Suprapubic skin (tissue), 4 donors: ENCODE measurements at places on chromosomes 1 and 21.

DNA sequence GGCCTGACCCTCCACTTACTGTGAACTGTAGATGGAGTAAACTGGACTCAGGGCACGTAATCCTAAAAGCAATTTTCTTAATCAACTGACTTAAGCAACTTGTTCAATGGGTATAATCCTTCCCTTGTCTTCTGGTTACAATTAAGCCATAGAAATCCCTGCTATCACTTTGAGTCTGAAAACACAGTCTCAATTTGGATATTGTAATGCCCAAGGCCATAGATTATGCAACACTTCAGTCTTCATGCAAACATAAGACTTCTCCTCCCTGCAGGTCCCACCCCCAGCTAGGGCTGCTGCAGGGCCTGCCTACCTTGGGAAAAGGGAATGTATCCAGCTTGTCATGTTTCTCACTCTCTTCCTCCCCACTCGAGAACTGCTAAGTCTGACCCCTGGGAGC, 6.2 kb upstream of the SLC5A9 start:
- no peak for DNase-seq

- peak; percentile 95 for DNase-seq
Measured at GRCh38 chr1:6246497-6247467, 2.8 kb downstream of the HES3 start.

GRCh38 chr1:183914276-183914675, 109.4 kb downstream of the RGL1 start:
- no peak for DNase-seq

- no peak for DNase-seq
Measured at GRCh38 chr1:200099040-200099439, 71.5 kb downstream of the NR5A2 start.

DNA sequence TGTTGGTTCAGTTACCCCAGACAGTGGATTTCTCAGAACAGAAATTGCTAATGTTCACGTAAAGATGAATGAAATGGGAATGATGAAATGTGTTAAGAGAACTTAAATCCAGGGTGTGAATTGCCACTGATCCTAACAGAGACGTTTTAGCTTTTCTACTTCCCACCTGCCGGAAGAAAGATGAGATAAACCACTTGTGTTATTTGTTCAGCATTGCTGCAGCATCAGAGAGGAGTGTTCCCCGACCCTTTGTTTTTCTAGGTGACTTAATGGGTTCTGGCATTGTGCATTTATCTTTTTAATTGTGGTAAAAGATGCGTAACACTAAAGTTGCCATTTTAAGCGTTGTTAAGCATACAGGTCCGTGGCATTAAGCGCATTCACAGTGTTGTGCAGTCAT, 122.3 kb downstream of the GALNT2 start:
- DNase-seq, result no peak

DNA sequence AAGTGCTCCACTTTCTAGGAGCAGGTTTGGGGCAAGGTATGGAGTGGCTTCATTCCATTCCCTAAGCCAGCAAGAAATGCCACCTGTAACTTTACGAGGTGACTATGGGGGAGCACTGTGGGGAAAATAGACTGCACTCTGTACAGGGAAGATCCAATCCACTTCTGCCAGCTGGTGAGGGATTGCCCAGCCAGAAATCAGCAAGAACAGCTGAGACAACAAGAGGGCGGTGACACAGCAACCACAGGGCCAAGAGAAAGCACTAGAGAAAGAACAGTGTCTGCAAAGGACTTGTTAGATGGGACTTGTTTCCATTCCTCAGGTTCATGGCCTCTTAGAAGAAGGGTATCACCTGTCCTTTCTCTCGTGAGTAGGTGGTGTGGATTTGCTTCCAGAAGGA, 19.6 kb downstream of the CAPN8 start:
- DNase-seq, result no peak

DNA sequence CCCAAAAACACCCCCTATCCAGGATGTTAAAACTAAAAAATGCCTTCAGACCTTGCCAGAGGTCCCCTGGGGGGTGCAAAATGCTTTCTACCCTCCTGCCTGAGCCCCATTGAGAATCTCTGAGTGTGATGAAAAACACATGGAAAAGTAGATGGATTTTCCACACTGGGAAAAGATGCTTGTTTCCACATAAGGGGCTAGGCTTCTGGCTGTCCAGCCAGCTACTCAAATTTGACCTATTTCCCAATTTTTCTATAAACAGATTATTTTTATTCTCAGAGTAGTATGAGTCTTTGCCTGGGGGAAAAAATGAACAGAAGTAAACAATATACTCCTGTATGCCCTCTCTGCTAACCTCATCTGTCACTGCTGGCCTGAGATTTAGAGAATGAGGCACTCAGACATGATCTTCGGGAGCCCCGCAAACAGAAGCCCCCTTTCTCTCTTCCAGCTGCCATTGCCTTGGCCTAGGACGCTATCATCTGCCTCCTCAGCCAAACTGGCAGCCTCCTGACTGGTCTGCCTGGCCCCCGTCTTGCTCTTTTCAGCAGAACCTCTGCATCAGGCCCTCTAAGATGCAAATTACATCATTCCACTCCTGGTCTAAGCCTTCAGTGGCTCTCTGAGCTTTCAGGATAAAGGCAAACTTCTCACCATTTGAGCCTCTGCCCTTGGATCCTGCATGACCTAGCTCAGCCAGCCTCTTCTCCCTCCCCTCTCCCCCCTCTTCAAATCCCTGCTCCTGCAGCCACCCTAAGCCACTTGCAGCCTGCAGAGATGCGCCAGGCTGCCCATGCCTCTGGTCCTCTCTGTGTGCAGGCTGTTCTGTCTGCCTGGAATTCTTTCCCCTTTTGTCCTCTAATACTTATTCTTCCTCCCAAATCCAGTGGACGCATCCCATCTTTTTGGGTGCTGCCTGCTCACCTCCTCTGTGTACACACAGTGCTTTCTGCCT, 39.7 kb upstream of the TMEM125 start:
- DNase-seq, result no peak
